ENCODE measurements at places on chromosomes 2 and 18.
A peak's percentile ranks its signal among the peaks of the same experiment; 100 is the strongest.

GRCh38 chr2:230441227-230441897 lies 25.4 kb downstream of the SP100 start:
- peak; percentile 22 for DNase-seq

DNA sequence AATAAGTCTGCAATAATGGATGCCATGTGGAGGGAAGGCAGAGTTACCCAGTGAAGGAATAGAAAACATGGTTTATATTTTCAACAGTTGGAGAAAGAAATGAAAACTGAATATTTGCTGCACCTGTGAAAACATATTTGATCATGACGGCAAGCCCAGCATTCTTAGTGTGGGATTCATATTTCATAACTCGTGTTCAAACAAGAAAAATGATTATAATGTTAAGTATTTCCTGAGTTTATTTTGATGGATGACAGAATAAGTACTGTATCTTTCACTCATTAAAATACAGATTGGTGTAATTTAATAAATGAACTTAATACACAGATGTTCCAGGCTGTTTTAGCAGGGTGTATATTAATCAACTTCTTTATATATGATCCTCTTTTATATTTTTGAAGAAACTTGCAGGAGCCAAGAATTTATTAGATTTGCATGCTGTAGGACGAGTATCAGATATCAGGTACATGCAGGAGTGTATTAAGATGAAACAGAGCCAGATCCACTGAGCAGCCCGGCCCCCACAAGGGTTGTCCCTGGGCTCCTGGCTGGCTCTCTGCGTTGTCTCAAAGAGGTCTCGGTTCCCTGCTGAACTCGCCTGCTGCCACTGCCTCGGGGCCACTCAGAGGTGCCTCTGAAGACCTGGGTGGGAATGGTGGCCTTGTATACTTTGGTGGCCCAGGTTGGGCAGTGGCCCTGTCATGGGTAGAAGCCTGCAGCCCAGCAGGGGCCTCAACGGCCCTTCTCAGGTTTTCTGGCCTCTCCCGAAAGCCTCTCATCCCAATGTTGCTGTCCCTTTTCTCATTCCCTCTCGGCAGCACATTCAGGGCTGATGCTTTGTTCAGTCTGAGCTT lies 95.0 kb upstream of the LDAH start:
- DNase-seq, result no peak

DNA sequence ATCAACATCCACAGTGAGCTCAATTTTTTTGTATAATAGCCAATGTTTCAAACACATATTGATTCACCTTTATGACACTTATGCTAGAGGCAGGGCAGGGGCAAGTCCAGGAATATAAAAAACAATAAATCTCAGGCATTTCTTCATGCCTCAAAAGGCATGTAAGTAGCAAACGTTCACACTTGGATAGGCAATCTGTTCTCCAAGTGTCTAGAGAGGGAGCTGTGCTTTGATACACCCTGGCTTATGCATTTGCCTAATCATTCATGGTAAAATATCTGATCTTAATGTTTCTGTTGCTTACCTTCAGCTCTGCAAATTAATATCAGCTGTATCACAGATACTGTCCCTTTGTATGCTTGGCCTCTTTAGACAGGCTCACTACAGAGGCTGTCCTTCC lies 464.5 kb upstream of the SETBP1 start:
- no peak for DNase-seq

- DNase-seq, result no peak
These were observed 628.0 kb downstream of the ZEB2 start for GRCh38 chr2:143891879-143892308.

- no peak for DNase-seq
These were observed 373.3 kb downstream of the RBM43 start for GRCh38 chr2:150888337-150888736.

GRCh38 chr2:6924924-6925409 lies 7.8 kb downstream of the RNF144A start:
- DNase-seq, result no peak

GRCh38 chr18:49717617-49718016 lies 95.7 kb downstream of the ACAA2 start:
- no peak for DNase-seq

Measured in activated T-helper 1 cell treated with Interleukin-2 at 50 U/mL for 16 hours (primary cell).